CD8-positive, alpha-beta memory T cell (primary cell): ENCODE measurements at places on chromosomes 1 and 21.
A peak's percentile ranks its signal among the peaks of the same experiment; 100 is the strongest.

DNA sequence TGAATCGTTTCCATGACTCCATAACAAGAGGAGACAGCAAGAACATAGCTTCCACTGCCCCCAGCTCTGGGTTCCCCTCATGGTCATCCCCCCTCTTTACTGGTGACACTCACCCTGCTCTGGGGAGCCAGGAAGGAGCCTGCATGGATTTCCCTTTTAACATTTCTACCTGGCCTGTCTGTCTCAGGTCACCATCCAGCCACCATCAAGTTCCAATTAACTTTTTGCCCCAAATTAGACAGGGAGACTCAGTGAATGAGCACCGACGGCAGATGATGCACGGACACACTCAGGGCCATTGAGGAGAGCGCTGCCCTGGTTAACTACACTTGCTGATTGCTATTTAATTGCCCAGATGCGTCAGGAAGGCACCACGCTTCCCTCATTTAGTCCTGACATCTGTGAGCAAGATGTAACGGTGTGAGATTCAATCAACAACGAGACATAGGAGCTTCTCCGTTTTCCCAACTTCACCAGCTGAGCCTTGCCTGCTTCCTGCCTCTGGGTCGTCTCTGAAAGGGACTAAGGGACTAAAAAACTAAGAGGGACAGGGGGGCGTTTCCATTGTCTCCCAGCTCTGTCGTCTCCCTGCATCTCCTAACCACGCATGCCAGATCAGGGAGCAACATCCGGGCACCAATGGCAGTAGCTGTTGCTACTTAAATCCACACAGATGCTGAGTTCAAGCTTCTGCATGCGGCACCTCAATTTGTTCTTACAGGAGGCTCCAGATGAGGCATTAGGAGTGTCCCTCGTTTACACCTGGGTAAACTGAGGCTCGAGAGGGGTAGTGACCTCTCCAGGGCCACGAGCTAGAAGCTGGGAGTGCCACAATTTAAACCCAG is 426.7 kb downstream of the NPHP4 start:
- DNase-seq: no peak

DNA sequence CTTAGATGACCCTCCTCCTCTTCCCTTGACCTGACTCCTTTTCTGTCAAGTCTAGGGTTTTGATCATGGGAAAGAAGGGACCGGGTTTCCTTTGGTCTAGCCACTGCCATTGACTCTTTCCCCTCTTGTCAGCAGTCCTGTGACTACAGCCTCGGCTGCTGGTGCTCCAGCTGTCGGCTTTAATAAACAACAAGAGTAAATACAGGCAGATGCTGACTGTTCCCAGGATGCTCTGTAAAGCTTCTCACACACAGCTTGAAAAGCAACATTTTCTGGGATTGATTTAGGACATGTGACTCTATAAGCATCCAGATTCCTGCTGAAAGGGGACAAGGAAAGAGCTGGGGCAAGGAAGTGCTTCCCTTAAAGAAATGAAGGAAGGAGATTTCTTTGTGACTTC is 53.5 kb upstream of the CTTNBP2NL start:
- DNase-seq: no peak

DNA sequence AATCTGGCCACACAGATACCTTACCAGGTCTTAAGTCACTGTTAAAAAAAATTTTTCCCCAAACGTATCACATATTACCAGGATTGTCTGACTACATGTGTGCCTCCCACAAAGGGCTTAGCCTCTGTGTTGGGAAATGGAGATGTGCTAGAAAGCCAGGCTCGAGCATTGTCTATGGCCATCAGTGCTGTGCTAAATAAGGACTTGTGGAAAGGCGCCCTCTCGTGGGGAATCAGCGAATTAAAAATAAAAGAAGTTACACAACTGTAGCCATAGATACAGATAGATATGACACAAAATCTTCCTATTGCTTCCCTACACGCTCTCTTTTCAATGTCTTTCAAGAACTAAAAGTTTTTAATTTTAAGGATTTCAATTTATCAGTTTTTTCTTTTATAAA is 47.5 kb upstream of the CRNN start:
- DNase-seq: peak; percentile 54

- no peak for DNase-seq
Observed at GRCh38 chr21:45330075-45330781, 42.5 kb upstream of the POFUT2 start.

GRCh38 chr1:187045371-187045770 is 216.6 kb downstream of the PLA2G4A start:
- DNase-seq: no peak

DNA sequence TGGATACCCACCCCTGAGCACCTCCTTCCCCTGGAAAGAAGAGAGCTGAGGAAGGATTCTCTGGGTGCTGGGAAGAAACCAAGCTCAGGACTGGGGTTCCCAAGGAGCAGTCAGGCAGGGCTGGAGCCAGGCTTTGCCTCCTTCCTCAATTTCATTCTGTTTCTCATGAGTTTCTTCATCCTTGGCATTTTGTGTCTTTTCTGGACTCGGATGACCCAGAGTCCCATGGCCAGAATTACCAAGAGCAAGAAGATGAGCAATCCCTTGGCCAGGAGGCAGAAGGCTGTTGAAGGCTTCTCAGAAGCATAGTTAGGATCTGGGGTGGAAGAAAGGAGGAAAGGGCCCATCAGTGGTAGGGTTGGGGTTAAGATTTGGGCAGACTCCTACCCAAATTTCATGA is 2.5 kb downstream of the SLAMF9 start:
- no peak for DNase-seq

DNA sequence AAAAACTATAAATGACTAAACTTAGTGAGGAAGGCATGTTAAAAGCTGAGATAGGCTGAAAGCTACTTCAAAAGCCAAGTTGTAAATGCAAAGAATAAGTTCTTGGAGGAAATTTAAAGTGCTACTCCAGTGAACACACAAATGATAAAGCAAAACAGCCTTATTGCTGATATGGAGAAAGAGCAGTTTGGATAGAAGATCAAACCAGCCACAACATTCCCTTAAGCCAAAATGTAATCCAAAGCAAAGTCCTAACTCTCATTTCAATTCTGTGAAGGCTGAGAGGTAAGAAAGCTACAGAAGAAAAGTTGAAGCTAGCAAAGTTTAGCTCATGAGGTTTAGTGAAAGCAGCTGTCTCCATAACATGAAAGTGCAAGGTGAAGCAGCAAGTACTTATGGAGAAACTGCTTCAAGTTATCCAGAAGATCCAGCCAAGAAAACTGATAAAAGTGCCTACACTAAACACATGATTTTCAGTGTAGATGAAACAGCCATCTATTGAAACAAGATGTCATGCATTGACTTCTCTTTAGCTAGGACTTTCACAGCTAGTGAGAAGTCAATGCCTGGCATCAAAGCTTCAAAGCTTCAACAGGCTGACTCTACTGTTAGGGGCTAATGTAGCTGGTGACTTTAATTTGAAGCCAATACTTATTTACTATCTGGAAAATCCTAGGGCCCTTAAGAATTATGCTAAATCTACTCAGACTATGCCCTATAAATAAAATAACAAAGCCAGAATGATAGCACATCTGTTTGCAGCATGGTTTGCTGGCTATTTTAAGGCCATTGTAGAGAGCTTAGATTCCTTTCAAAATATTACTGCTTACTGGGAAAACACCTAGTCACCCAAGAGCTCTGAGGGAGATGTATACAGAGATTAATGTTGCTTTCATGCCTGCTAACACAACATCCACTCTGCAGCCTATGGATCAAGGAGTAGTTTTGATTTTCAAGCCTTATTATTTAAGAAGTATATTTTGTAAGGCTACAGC is 188.6 kb downstream of the EIF4G3 start:
- no peak for DNase-seq

- no peak for DNase-seq
Observed at GRCh38 chr21:34774750-34775149, 106.0 kb downstream of the CLIC6 start.

GRCh38 chr21:42971897-42972275 is 2.5 kb upstream of the PKNOX1 start:
- no peak for DNase-seq

DNA sequence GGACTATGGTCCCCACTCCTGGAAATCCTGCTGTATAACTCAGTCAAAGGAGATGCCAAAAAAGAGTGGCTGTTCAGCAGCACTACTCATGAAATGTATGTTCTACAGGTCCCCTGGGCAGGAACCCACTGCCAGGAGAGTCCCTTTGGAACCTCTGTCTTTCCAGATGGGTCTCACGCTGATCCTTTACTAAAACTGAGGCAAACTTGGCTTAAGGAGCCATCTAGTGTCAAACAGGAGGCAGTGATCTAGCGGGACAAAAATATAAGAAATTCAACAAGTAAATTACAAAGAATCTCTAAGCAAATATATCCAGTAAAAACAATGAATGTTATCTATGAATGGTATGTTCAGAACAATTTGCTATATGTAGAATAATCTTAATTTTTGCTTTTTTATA is 80.5 kb upstream of the PRMT6 start:
- DNase-seq: no peak

- DNase-seq: no peak
Observed at GRCh38 chr1:64845831-64846425, 101.1 kb downstream of the RAVER2 start.

DNA sequence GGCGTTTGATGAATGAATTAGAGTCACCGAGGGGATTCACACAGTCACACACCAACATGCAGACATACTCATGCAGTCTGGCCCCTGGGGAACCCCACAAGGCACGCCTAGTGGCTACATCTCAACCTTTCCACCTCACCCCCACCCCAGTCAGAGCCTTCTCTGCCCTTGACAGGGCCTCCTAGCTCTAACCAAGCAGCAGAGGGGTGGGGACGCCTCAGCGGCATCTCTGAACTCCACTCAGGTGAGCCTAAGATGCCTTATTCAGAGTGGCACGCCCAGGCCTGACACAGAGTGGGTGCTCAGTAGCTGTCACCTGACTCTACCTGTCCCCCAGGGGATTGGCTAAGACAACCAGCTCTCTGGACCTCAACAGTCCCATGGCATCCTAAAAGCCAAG is 3.7 kb upstream of the SDC3 start:
- DNase-seq: no peak
